ENCODE measurements at places on chromosomes 6 and 20. TPM values are rescaled to one million over a fixed set of nuclear protein-coding genes. Genes with fewer than 3 reads are reported as not detected.
A peak's percentile ranks its signal among the peaks of the same experiment; 100 is the strongest.

- DNase-seq, result no peak
Observed at GRCh38 chr20:47396762-47397476, 40.4 kb upstream of the ZMYND8 start.

DNA sequence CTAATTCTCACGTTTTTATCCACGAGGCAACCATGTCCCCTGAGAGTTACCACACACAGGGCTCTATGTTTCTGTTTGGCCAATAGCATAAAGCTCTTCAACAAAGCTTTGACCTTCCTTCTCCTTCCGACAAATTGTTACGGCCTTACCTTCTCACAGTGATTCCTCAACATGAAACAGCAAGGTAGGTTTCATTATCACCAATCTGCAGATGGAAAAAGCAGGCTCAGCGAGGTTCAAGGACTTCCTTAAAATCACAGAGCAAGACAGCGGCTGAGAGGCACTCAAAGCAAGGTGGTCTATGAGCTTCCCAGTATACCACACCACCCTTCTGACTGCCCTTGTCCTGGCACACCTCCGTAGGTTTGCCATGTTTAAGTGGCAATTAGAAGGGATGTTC is 360.0 kb downstream of the CD83 start:
- no peak for DNase-seq

DNA sequence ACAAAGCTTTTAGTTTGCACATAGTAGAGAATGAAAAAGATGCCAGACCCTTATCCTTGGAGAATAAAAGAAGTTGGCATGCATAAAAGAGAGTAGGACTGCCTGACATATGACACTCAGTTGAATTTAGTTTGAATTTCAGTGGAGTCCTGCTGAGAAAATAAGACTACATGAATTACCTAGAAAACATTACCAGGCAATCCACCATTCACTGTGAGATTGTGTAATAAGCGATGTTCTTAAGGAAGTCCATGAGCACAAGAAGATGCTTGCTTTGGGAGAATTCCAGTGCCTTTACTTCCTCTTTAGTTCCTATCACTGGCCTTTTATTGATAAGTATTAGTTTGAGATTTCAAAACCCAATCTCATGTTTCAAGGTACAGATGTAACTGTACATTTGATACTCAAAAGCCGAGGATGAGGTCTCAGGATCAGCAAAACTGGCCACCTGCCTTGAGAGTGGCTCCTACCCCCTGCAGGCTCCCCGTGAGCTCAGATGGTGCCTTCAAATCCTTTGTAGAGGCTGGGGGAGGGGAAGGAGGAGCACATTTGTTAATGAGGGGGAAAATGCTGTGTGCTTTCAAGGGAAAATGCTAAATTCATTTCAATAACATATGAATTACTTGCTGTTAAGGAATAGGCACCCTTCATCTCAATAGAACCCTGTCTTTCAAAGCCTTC is 11.2 kb upstream of the UNC93A start:
- no peak for DNase-seq

DNA sequence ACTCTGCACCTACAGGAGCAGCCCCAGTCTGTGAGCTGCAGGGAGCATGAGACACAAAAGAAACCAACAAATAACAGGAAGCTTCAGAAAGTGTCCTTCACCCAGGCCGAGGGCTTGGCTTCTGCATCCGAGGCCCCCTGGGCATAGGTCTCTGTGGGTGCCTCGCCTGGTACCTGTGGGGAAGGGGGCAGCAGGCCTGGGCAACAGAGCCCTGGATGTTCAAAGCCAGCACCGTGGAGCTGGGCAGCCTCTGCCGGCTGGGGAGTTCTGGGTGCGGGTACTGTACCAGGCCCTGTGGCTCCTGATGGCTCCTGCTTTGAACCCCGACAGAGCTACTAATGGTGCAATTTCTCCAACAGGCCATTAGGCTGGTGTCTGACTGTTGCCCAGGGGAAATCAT is 55.7 kb downstream of the TMEM242 start:
- no peak for DNase-seq

DNA sequence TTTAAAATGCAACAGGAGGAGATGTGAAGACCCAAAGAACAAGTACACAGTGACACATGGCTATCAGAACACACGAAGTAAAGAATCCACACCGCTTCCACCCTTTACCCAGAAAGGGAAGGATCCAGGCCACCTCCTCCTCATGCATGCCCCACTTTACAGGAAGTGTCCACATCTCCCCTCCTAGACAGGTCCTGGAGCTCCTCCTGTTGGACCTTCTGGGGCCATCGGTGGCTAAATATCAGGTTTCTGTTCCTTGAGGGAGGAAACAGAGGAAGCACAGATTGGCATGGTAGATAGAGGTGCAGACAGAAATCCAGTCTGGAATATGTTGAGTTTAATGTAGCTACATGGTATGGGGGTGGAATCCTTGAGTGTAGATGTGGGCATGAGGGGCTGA is 10.9 kb downstream of the NINL start:
- peak; percentile 38 for DNase-seq

GRCh38 chr6:130574146-130574545 is 208.3 kb downstream of the TMEM200A start:
- DNase-seq, result peak; percentile 70

Gene KCNK16
- total RNA-seq, result not detected

DNA sequence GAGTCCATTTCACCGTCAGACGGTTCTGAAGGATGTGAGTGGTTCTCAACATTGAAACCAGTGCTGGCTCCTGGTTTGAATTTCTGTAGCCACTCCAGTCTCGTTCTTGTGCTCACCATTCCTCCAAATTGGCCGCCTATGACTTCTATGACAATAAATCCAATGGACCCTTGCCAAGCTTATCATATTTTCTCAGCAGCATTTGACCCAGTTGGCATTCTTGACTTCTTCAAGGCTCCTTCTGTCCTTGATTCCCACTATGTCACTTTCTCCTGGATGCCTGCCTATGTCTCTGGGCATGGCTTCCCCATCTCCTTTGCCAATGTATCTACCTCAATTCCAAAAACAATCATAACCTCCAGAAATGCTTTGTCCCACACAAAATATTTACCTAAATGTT is 756.0 kb upstream of the NRSN1 start:
- no peak for DNase-seq

DNA sequence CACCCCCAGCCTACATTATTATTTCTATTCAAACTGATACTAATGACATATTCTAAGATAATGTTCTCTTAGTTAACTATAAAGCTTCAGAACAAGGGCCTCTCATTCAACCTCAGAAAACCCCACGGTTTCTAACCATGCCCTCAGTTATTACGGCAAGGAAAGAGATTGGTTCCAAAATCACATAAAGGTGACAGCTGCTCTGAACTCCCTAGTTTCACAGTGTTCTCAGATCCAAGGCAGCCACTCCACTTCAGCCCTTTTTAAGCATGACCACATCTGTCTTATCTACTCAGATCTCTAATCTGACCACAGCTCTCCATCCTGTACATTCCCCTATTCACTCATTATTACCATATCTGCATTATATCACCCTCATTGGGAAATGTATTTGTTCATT is 98.8 kb upstream of the CEP85L start:
- DNase-seq, result no peak

DNA sequence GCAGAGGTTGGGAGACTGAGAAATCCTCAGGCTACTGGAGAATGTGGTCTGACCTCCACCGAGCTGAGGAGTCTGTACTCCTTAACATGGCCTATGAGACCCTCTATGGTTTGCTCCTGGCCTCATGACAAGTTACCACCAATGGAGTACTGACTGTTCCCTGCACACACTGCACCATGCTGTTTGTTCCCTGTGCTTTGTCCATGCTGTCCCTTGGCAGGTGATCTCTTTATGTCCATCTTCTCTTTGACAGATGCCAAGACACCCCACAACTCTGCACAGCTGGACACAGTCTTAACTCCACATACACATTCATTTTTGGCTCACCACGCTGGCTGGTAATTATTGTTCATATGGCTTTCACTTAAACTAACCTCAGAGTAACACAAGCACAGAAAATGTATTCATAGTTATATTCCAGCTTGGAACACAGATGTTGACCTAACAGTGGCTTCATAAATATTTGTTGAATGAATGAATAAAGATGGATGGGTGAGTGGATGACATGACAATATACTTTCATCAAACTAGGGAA is 258.0 kb downstream of the ATXN1 start:
- DNase-seq, result no peak

GRCh38 chr6:140641412-140641811 is 1267.0 kb upstream of the CITED2 start:
- DNase-seq, result no peak

DNA sequence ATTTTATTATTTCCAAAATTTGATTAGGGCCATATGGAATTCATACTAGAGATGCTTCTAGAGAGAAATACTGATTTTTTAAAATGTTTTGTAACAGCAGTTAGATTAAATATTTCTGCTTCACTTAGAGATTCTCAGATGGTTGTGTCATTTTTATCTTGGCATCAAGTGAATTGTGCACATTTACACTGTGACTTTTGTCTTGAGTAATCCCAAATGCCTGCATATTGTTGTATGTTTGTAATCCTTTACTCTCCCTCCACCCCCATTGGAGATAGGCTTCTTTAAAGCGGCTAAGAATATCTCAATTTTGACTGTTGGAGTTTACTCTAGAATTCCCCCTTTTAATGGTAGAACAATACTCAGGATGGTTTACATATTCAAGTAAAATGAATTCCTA is 19.0 kb downstream of the STX16 start:
- DNase-seq, result no peak

DNA sequence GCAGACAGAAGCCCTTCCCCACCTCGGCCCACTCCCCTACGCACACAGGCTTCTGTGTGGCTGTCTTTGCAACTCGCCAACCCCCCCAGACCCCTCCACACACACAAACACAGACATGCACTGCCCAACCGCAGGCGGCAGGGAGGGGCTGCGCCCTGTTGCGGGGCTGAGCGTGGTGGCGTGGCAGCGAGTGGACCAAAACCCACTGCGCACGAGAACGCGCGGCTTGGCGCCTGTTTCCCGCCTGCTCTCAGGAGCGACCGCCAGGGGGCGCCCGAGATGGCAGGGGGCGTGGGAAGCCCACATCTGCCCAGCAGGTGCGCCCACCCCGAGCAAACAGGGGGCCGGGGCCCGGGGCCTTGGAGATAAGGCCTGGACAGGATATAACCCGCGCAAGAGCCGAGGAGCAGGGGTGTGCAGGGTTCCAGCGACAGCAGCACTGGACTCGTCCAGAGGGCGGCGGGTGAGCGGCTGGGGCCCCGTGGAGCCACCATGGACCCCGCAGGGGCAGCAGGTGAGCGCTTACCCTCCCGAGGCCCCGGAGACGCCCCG is at the start of gene RBPJL:
Gene RBPJL, plus strand, starts transcription at position 410 of the 552 bp plus-strand sequence. Its CDS starts 83 bp downstream, at position 493.
- no peak for DNase-seq

- peak; percentile 56 for DNase-seq
Observed at GRCh38 chr6:81476881-81477280, 275.6 kb downstream of the TENT5A start.

GRCh38 chr6:152426276-152426675 is 210.9 kb downstream of the SYNE1 start:
- DNase-seq, result no peak

Gene BFSP1
- total RNA-seq, result 6.6 TPM

GRCh38 chr6:125846292-125847024 is 55.7 kb downstream of the NCOA7 start:
- no peak for DNase-seq

Measured in LHCN-M2 (cell line).